T-helper 17 cell (primary cell): ENCODE measurements at places on chromosomes 2 and 18. TPM values are rescaled to one million over a fixed set of nuclear protein-coding genes. Genes with fewer than 3 reads are reported as not detected.
A peak's percentile ranks its signal among the peaks of the same experiment; 100 is the strongest.

- peaks cover 3% of the 10 kb centered on the region for H3K36me3 ChIP-seq
- no peak for DNase-seq
Observed at GRCh38 chr2:157684940-157685466, 56.3 kb upstream of the ACVR1C start.

Gene FOXI3
- not detected for total RNA-seq

DNA sequence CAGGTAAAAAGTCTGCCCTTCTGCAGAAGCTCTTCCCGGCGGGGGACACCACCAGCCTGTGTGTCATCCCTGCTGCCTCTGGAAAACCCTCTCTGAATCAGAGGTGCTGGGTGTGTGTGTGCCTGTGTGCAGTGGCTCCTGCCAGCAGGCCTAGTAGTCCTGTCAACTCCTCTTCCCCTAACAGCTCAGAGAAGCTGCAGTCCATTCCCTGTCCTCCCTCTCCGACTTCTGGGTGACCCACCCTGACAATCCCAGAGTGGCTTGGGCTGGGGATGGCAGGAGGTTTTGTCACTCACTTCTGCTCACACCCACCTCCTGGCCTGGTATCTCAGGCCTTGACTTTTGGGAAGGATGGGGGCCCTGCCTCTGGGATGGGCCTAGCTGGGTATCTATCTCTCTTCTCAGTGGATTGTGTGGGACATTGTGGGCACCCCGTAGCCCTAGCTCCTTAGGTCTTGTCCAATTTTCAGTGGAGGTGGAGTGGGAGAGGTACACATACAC, 2.3 kb downstream of the WNT10A start:
- H3K4me1 ChIP-seq = peaks cover 63% of the 10 kb centered on the region
- no peak for DNase-seq
- peak overlapping the region; percentile 93 for H3K4me3 ChIP-seq
- H3K27ac ChIP-seq = peak overlapping the region; percentile 94
- no peaks in the 10 kb centered on the region for H3K36me3 ChIP-seq
- H3K27me3 ChIP-seq = no peaks in the 10 kb centered on the region

Gene VWA3B
- not detected for total RNA-seq

GRCh38 chr18:24685254-24685959, 225.0 kb downstream of the HRH4 start:
- no peaks in the 10 kb centered on the region for H3K4me1 ChIP-seq
- no peaks in the 10 kb centered on the region for H3K36me3 ChIP-seq
- H3K4me3 ChIP-seq = no peak overlapping the region

- H3K4me3 ChIP-seq = peak overlapping the region; percentile 92
- H3K4me1 ChIP-seq = peaks cover 67% of the 10 kb centered on the region
- H3K27me3 ChIP-seq = no peaks in the 10 kb centered on the region
- H3K36me3 ChIP-seq = peaks cover 8% of the 10 kb centered on the region
- DNase-seq = no peak
Observed at GRCh38 chr18:48921305-48922225, 29.2 kb downstream of the SMAD7 start.

DNA sequence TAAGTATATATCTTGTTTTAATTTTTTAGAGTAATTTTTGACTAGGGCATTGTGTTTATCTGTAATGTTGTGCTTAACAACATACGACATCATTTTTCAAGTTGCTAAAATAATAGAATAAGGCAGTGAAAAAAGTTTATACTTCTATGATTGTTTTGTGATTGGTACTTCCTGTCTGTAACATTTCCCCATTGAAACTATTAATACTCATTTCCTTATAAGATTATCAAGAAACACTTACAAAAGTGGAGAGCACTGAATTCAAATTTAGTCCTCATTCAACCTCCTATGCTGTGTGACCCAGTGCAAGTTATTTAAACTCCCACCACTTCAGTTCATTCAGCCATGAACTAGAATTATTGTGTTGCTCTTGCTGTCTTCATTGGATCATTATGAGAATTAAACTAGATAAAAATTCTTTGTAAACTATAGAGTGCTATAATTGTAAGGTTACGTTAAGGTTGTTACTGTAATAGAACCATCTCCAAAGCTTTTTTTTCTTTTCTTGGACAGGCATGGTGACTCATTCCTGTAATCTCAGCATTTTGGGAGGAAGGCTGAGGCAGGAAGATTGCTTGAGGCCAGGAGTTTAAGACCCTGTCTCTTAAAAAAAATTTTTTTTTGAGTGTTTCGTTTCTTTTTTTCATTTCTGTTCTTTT, 2.8 kb downstream of the ETAA1 start:
- H3K4me3 ChIP-seq = no peak overlapping the region
- H3K27me3 ChIP-seq = no peaks in the 10 kb centered on the region
- H3K4me1 ChIP-seq = peaks cover 12% of the 10 kb centered on the region
- H3K27ac ChIP-seq = no peak overlapping the region

Gene UPP2
- not detected for total RNA-seq

- no peak overlapping the region for H3K4me3 ChIP-seq
- no peaks in the 10 kb centered on the region for H3K36me3 ChIP-seq
- no peak for DNase-seq
- peaks cover 8% of the 10 kb centered on the region for H3K27me3 ChIP-seq
- H3K4me1 ChIP-seq = no peaks in the 10 kb centered on the region
Observed at GRCh38 chr18:3851159-3851558, 401.2 kb downstream of the TGIF1 start.

Gene GPR17
- not detected for total RNA-seq

- no peak overlapping the region for H3K4me3 ChIP-seq
- no peaks in the 10 kb centered on the region for H3K36me3 ChIP-seq
- no peak overlapping the region for H3K27ac ChIP-seq
- peaks cover 55% of the 10 kb centered on the region for H3K27me3 ChIP-seq
Observed at GRCh38 chr2:238879043-238879442, 31.2 kb downstream of the TWIST2 start.
